ENCODE measurements at places on chromosomes 3 and 15.

GRCh38 chr3:44419116-44419922 is 58.2 kb downstream of the ZNF445 start:
- no peak for DNase-seq

DNA sequence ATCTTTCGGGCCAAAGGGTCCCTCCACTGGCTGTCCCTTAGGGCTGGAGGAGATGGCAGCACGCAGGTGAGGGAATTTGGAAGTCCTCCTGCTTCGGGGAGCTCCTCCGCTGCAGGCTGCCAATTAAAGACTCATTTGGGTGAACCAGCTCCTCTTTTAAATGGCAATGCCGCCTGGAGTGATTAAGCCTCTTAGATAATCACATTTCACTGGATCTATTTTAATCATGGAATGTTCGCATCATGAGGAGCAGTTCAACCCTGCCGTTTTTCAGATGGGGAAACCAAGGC is 117.9 kb downstream of the LIPC start:
- DNase-seq, result peak; percentile 41

- no peak for DNase-seq
Observed at GRCh38 chr15:41928100-41928499, 34.2 kb upstream of the SPTBN5 start.

DNA sequence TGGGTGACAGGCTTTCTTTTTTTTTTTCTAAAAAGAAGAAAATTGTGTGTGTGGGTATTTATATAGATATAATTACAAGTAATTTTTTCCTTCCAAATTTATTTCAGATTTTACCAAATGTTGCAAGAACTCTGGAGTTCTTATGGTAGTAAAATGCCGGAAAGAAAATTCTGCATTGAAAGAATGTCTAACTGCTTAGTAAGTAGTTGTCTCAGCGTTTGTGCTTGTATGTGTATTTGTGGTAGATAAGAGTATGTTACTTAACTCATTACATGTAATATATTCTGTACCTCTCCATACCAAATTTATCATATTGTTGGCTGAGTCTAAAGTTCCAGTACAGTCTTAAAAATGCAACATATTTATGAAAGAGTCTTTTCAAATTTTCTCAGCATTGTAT is 32.3 kb upstream of the ZCWPW2 start:
- DNase-seq, result no peak

GRCh38 chr3:100352296-100353231 is 18.0 kb downstream of the NIT2 start:
- no peak for DNase-seq

- DNase-seq, result peak; percentile 86
Observed at GRCh38 chr3:69739204-69740102, at the start of gene MITF. TSS of gene MITF (plus strand) at chr3:69739464. CDS start at chr3:69739598, 134 bp downstream.

- DNase-seq, result no peak
Observed at GRCh38 chr15:70589221-70589620, 174.1 kb downstream of the UACA start.

DNA sequence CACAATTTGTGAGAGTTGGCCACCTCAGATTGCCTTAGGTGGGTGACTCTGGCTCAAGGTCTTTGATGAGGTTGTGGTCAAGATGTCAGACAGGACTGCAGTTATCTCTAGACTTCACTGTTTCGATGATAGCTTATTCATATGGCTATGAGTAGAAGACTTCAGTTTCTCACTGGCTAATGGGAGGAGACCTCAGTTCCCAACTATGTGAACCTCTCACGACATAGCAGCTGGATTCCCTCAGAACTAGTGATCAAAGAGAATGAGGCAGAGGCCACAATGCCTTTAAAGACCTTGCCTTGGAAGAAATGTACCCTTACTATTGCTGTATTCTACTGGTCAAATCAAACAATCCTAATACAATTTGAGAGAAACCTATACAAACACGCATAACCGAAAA is 607.5 kb upstream of the ROBO2 start:
- DNase-seq, result no peak

GRCh38 chr3:147616998-147617619 is 207.9 kb downstream of the ZIC1 start:
- DNase-seq, result no peak

- no peak for DNase-seq
Observed at GRCh38 chr15:78624651-78625590, 4.1 kb upstream of the CHRNA3 start.

GRCh38 chr3:50221411-50222168 is 14.4 kb upstream of the GNAI2 start:
- peak; percentile 54 for DNase-seq

- DNase-seq, result no peak
Observed at GRCh38 chr3:188021502-188022040, 132.4 kb upstream of the LPP start.

Measured in head of caudate nucleus (tissue), 42 donors.